ENCODE measurements at places on chromosomes 5 and 9.

DNA sequence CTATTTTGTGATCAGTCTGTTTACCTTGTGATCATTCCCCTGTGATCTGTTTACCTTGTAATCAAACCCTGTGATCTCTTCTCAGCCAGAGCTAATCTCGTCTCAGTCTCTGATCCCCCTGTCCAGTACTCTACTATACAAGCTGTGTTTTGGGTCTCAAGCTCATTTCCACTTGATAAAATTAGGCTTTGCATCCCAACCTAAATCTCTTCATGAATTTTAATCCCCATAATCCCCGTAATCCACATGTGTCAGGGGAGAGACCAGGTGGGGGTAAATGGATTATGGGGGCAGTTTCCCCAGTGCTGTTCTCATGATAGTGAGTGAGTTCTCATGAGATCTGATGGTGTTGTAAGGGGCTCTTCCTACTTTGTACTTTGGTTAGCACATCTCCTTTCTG, 157.2 kb downstream of the PRR16 start:
- H3K4me3 ChIP-seq = no peak overlapping the region
- no peaks in the 10 kb centered on the region for H3K36me3 ChIP-seq
- H3K4me1 ChIP-seq = peaks cover 2% of the 10 kb centered on the region
- H3K27ac ChIP-seq = no peak overlapping the region
- no peaks in the 10 kb centered on the region for H3K27me3 ChIP-seq

DNA sequence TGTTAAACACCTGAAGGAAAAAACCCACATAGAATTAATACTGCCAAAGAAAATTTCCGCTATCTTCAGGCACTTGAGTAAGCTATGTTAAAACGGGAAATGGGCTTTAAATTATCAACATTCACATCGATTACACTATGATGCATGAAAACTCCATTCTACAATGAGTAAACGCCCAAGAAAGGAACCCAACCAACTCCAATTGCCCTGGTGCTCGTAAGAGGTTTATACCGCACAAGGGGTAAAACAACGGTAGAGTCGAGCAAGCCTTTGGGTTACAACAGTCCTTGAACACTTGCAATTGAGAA, 1.0 kb downstream of the AGTPBP1 start:
- DNase-seq = no peak
- peak overlapping the region; percentile 91 for H3K4me3 ChIP-seq
- H3K27ac ChIP-seq = peak overlapping the region; percentile 99
- no peaks in the 10 kb centered on the region for H3K36me3 ChIP-seq
- H3K4me1 ChIP-seq = peaks cover 36% of the 10 kb centered on the region

- peaks cover 7% of the 10 kb centered on the region for H3K4me1 ChIP-seq
- no peaks in the 10 kb centered on the region for H3K36me3 ChIP-seq
- no peak overlapping the region for H3K27ac ChIP-seq
- no peak overlapping the region for H3K4me3 ChIP-seq
- no peak for DNase-seq
Measured at GRCh38 chr9:76585487-76586389, 126.8 kb downstream of the GCNT1 start.

- no peak overlapping the region for H3K27ac ChIP-seq
- peaks cover 5% of the 10 kb centered on the region for H3K4me1 ChIP-seq
- H3K4me3 ChIP-seq = no peak overlapping the region
Measured at GRCh38 chr9:93908591-93909241, 46.4 kb downstream of the BARX1 start.

DNA sequence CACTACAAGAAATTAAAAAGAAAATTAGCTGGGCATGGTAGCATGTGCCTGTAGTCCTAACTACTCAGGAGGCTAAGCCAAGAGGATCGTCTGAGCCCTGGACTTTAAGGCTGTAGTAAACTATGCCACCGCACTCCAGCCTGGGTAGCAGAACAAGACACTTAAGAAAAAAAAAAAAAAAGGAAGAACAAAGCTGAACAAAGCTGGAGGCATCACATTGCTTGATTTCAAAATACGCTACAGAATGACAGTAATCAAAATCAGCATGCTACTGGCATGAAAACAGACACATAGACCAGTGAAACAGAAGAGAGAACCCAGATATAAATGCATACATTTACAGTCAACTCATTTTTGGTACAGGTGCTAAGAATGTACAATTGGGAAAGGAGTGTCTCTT, 14.5 kb upstream of the OTULIN start:
- DNase-seq = no peak
- H3K4me3 ChIP-seq = no peak overlapping the region
- peaks cover 6% of the 10 kb centered on the region for H3K4me1 ChIP-seq
- H3K27ac ChIP-seq = no peak overlapping the region
- no peaks in the 10 kb centered on the region for H3K36me3 ChIP-seq
- H3K27me3 ChIP-seq = peaks cover 35% of the 10 kb centered on the region
